ENCODE measurements at places on chromosomes 5 and 9. TPM values are rescaled to one million over a fixed set of nuclear protein-coding genes. Genes with fewer than 3 reads are reported as not detected.

The FABP6 gene
- not detected for total RNA-seq

The DPYSL3 gene
- 6.5 TPM for total RNA-seq

The PCAT7 gene
- not detected for total RNA-seq

The CRB2 gene
- 1.3 TPM for total RNA-seq

The TAS2R1 gene
- not detected for total RNA-seq
